Stimulated activated CD4-positive, alpha-beta T cell treated with anti-CD3 and anti-CD28 coated beads, Interleukin-1b, Interleukin-23, amount 100 ng/mL, for 4 hours (primary cell): ENCODE measurements at places on chromosomes 2 and 18.

DNA sequence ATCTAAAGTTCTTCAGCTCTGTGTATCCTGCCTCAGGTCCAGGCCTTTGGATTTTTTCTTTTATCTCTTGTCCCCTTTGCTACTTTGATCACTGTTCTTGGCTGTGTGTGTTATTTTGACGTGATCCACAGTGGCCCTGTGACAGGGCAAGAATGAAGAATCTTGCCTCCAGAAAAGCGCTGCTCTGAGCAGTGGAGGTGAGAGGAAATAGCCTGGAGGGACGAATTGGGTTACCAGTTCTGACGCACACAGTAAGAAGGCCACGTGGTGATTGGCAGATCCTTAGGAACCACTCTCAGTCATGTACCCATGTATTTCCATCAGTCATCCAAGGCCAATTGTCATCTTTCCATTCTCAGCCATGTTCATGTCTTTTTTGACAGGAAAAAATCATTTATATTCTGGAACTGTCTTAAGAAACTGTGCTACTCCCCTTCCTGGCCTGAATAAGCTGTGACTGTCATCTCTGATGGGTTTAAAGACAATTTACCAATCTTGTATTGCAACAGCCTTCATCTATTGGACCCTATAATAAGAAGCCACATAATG lies 47.6 kb downstream of the MAPK4 start:
- DNase-seq: no peak

GRCh38 chr2:73069855-73070642 lies 1.5 kb downstream of the SFXN5 start:
- no peak for DNase-seq

GRCh38 chr2:203664029-203664755 lies 42.2 kb upstream of the CD28 start:
- DNase-seq: no peak

DNA sequence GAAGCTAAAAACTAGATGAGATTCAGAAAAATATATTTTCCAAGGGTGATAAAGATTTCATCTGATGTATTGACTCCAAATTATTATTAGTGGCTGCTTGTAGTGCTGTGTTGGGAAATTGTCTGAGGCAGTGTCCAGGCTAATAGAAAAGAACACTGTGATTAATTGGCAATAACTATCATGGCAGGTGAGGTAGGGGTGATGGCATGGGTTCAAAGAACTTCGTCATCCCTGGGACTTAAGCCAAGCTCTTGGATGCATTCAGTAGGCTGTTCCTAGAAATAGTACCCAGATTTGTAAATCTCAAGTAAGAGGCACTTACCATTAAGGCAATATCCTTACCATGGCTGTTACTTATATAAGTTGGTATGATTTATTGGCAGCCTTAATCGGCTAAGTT lies 13.2 kb upstream of the RAPGEF4 start:
- no peak for DNase-seq

DNA sequence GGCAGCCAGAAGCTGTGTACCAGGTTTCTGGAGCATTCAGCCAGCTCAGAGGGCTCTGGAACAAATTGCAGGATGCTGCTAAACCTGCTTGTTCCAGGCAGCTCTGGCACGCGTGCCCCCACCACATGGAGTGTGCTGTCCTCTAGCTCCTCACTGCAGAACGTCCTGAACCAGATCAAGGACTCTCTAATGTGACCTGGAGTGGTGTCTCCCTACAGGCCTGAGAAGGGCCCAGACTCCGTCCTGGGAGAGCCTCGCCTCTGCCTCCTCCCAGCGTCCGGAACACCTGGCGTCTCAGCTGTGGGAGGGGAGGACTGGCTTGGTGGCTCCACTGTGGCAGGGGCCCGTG lies 115.6 kb upstream of the GPC1 start:
- no peak for DNase-seq

GRCh38 chr2:43408407-43409160 lies 182.2 kb upstream of the ZFP36L2 start:
- no peak for DNase-seq

DNA sequence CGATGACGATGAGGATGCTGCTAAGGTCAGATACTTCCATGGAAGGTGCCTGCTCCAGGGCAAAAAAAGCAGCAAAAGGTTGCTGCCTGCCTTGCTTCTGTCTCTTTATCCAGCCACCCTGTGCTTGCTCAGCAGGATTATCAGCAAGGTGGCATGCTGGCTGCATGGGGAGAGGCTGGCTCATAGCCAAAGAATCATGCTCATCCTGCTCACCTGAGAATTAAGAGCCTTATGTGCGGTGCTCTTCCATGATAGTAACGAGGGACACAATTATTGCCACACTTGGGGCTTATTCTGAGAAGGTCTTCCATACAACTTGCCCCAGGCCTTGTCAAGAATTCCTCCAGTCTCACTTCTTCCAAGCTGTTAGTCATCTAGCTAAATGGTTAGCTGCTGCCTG lies 60.4 kb upstream of the SEC11C start:
- no peak for DNase-seq

DNA sequence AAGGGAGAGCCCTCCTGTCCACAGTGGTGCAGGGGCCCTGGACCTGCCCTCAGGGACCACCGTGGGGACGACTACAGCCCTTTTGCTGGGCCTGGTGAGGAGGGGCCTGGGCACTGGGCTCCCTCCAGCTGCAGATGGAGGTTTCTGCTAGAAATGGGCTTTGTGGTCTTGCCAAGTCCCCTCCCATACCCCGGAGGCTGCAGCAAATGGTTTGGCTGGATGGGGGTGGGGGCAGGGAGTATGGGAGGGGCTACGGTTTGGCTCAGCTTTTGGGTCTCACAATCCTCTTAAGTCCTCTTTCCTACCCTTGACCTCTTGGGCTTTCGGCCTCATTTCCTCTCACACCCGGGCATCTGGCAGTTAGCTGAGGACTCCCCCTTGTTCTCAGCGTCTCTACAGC lies 21.7 kb downstream of the TET3 start:
- no peak for DNase-seq

DNA sequence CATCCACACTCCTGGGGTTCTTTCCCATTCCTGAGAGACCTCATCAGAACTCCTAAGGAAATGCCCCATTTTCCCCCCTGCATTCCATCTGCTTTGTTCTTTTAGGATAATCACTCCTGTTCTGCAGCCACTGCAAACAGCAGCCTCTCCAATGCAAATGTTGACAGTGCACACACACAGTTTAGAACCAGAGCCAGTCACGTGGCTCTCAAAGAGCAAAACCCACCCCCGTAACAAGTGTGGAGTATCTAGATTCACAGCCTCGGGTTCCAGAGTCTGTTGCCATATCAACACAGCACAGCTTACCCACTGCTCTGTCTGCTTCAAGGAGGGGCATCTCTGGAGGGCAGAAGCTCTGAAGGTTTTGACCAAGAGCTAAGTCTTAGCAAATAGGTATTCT lies 180.0 kb downstream of the NAPG start:
- DNase-seq: no peak

GRCh38 chr2:28002181-28002580 lies 111.7 kb downstream of the BABAM2 start:
- no peak for DNase-seq

GRCh38 chr2:88697370-88698026 lies 6.0 kb downstream of the RPIA start:
- no peak for DNase-seq
